ENCODE measurements at places on chromosomes 1 and 21.

DNA sequence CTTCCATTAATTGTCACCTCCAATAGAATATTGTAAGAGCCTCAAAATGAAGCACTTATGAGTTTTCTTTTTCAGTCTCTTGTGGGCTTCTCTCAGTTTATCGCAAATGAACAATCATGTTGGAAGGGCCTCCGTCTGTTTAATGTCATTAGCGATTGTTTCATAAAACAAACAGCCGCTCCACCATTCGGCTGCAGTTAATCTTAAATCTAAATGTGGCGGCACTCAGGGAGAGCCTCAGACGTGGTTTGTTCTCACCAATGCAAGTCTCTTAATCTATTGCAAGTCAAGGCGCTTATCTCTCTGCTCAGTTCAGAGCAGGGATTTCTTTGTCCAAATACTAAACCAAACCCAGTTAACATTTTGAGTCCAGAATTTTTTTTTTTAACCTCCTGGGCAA, 34.9 kb upstream of the ESRRG start:
- no peak for DNase-seq

DNA sequence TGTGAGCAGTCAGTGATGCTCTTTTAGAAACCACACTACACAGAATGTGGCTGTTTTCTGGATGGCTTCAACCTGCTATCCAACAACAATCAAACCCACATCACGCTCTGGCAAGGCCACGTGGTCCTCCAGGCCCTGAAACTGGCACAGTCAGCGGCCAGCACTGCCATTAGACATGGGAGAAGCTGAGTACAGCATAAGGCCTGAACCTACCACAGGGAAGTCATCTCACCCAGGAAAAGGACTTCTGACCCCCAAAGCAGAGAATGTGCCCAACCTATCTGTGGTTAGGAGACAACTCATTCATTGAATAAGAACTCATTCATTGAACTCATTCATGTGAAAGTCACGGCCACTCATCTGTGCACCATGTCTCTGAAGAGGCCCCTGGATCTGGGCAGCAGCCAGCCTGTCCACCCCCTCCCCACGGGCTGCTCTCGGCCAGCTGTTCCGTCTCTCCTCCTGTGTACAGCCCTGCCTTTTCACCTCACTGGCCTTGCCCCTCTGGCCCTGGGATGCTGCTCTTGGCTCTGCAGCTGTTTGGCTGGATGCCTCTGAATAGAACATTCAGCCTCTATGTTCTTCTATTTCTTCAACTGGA, 41.1 kb downstream of the C1orf198 start:
- DNase-seq, result peak; percentile 78

- no peak for DNase-seq
These were observed 33.0 kb upstream of the SIPA1L2 start for GRCh38 chr1:232662910-232663309.

GRCh38 chr1:85884372-85885035, 176.3 kb upstream of the ZNHIT6 start:
- peak; percentile 24 for DNase-seq

DNA sequence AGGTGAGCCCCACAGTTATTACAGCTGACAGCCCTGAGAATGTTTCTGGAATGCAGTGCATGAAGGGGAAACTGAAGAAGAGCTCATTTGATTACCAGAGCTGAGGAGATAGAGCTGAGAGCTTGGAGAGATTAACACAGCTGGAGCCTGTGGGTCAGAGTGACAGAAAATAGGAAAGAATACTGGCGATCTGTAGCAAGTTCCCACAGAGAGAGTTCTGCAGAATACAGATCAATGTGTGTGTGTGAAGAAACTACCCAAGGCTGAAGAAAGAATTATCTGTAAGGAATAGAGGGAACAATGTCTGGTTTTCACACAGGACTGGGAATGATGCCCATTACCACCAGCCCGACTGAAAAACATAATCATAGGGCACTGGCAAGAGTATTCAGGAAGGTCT, 103.6 kb upstream of the SNX7 start:
- DNase-seq, result peak; percentile 22

GRCh38 chr1:35560256-35561225, 2.9 kb downstream of the NCDN start:
- no peak for DNase-seq

GRCh38 chr1:46948629-46949416, 7.5 kb upstream of the CYP4A11 start:
- no peak for DNase-seq

DNA sequence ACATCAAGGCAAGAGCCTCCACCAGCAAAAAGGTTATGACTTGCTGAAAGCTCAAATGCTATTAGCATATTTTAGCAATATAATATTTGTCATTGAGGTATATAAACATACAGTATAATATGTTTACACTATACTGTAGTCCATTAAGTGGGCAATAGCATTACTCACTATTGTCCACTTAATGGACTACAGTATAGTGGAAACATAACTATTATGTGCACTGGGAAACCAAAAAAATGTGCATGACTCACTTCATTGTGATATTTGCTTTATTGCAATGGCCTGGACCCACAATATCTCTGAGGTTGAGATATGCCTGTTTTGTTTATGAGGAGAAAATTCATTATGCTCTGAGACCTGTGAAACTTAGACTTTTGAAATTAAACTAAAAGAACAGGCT, 300.0 kb downstream of the BARHL2 start:
- DNase-seq, result no peak

DNA sequence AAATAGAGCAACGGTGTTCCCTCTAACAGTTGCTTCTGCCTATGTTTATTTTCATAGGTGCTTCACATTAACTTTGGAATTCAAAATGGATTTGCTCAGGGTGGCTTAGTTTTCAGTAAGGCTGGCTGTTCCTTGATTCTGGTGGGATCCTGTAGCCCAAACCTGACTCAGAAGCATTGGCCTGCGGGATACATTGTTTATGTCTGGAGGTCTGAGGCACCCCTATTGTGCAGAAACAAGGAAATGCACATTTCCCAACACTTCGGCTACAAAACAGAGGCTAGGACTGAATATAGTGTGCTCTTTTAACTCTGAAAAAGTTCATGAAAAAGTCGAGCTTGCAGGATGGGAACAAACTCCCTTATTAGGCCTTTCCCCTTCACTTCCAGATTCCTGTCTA, 133.8 kb upstream of the F3 start:
- no peak for DNase-seq
